ENCODE measurements at places on chromosomes 6 and 20.

DNA sequence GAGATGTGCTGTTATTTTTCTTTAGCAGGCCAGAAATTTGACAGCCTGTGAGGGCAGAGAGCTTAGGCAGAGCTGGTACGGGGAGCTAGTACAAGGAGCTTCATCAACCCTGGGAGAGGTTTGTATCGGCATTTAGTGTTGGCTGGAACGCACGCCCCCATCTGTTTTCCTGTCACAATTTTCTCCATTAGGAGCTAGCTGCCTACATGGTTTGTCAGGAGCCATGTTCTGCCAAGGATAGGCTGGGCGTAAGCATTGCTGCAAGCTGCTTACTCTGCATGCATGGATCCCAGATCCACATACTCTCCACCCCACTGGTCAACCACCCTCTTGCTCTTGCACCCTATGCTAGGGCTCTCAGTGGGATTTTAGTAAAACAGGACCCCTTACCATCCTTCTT lies 449.0 kb upstream of the CHD6 start:
- no peak for DNase-seq

GRCh38 chr6:43103253-43103876 lies 27.3 kb downstream of the PTK7 start:
- DNase-seq = no peak

- no peak for DNase-seq
Observed at GRCh38 chr6:88698661-88699060, 264.8 kb downstream of the RNGTT start.

GRCh38 chr6:16904957-16905356 lies 143.7 kb upstream of the ATXN1 start:
- no peak for DNase-seq

DNA sequence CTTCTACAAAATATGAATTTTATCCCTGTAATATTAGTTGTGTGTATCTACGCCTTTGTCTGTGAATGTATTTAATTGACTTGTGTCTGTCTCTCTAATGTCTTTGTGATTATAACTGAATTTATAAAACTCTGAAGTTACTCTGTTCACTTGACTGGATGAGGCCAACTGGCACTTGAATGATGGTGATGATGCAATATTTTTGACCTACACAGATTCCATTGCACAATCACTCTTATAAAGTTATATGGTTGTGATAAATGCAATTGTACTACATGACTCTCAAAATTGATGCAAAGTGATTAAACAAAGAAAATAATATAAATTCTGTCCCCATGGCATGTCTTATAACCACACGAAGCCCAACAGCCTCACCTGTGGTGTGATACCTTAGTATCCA lies 287.3 kb upstream of the PLN start:
- DNase-seq = no peak
